Activated CD4-positive, CD25-positive, alpha-beta regulatory T cell treated with anti-CD3 and anti-CD28 coated beads, Interleukin-2, amount 50 U/mL, for 72 hours (primary cell): ENCODE measurements at places on chromosomes 11 and 22.

DNA sequence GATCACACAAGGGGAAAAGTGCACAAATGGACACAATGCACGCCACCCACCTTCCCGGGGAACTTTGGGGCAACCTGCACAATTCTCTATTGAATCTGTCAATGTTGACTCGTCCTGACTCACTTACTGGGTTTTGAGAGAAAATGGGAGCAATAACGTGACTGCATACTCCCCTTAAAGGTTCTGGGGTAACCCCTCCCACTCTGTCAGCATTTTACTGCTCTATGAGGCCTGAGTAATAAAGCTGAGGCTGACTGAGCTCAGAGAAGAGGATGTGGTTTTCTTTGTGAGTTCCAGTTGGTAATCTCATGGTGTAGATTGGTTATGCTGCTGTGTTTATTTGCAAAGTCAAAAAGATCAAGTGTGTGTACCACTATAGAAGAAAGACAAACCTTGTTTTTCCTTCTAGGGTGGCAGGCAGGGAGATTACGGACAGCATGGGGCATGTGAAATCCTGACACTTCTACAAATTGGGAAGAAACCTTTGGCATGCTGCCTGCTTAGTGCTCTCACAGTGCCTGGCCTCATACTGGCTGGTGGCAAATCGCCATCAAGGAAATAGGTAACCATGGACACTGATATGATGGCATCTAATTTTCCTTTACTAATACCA, 16.1 kb upstream of the APOA1 start:
- DNase-seq, result peak; percentile 49

- no peak for DNase-seq
These were observed 46.3 kb downstream of the ACAT1 start for GRCh38 chr11:108167624-108168023.

- no peak for DNase-seq
These were observed 48.8 kb downstream of the OSBP2 start for GRCh38 chr22:30743257-30744020.

GRCh38 chr11:36023922-36024321, 80.1 kb downstream of the LDLRAD3 start:
- DNase-seq, result no peak
